ENCODE measurements at places on chromosomes 13 and 19.

DNA sequence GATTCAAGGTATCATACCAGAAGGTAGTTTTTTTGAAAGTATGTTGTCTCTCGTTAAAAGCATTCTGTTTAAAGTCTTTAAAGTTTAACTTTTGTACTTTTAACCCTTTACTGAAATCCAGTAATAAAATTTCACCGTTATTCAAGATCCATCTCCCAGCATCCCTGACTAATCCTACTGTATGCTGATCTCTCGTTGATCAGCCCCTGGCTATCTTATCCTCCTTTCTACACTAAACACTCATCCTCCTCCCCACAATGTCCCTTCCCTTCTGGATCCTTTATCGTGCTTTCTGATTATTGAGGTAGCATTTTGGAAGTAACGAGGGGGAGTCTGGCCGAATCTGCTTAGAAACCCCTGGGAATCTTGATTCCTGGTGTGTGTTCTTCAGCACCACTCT, 1.3 kb downstream of the TPP2 start:
- no peak for DNase-seq

DNA sequence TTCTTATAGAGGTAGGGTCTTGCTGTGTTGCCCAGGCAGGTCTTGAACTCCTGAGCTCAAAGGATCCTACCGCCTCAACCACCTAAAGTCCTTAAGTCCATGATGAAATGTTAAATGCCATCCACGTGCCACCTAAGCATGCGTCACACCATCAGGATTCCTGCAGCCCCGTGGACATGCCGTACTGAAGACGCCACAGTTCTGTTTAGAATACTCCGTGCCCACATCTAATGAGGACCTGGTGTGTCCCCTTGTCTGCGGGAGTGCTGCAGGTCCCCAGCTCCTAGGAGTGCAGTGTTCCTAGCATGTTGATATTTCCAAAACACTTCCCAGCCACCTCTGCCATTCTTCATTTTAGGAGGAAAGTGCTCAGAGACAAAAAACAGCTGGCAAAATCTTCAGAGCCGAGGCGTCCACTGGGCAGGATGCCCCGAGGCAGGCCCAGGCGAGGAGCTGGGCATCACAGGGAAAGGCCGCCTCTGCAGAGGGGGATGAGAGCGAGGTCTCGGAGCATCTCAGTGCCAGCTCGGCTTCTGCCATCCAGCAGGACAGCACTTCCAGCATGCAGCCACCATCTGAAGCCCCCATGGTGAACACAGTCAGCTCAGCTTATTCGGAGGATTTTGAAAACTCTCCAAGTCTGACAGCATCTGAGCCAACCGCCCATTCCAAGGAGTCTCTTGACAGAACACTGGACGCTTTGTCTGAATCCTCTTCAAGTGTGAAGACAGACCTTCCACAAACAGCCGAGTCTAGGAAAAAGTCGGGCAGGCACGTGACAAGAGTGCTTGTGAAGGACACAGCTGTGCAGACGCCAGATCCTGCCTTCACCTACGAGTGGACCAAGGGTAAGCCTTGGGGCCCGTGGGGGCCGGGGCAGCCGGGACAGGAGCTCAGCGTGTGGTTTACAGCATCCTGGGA, 13.2 kb downstream of the C19orf44 start:
- DNase-seq: no peak

DNA sequence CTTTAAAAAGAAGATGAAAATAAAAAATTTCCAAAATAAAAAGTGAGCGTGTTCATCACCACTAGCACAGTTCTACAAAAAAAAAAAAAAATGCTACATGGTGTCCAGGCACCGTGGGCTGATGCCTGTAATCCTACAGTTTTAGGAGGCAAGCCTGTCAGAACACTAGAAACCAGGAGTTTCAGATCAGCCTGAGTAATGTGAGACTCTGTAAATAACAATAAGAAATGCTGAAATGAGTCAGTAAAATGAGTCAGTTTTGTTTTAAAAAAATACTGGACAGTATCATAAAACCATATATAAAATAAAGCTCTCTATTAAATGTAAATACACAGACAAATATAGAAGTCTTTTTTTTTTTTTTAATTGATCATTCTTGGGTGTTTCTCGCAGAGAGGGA, 30.0 kb downstream of the ZNF91 start:
- DNase-seq: no peak

DNA sequence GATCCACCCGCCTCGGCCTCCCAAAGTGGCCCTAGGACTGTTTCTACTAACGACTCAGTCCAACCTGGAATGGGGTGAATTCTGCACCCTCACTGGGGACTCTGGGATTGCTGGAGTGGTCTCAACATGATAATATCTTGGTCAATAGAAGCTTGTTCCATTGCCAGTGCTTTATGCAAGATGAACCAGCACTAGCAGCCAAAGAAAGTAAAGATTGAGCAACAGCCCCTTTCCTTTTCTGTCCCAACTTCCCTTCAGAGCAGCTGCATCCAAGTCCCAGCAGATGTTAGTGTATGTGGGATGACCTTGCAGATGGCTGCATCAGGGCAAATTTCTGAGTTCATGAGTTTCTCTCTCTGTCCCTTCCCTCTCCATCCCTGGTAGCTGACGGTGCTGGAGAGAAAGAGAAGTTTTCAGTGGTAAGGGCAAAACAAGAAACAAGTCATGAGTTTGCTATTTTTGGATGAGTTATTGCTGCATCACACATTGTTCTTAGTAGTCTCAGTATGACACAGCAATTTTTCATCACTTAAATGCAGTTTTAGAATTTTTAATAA, 183.6 kb upstream of the EDNRB start:
- DNase-seq: no peak

- no peak for DNase-seq
Measured at GRCh38 chr13:112003941-112004340, 63.0 kb upstream of the SOX1 start.

GRCh38 chr13:105370011-105370650, 1165.3 kb downstream of the EFNB2 start:
- no peak for DNase-seq

GRCh38 chr13:19742643-19743042, 40.1 kb downstream of the PSPC1 start:
- DNase-seq: no peak

DNA sequence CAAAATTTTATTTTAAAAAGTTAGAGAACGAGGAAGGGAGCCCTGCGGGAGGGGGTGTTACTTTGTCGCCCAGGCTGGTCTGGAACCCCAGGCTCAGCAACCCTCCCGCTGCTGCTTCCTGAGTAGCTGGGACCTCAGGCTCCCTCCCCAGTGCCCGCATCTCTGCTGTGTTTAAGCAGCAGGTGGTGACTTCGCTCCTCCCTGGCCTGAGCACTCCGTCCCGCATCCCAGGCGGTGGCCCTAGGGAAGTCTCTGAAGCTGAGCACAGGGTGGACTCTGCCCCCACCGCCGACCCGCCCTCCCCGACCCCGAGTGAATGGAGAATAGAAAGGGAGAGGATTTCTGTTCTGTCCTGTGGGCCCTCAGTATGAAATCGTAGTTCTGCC, 30.5 kb downstream of the ZNF701 start:
- no peak for DNase-seq

GRCh38 chr13:43239275-43239840, 216.0 kb downstream of the DNAJC15 start:
- no peak for DNase-seq

DNA sequence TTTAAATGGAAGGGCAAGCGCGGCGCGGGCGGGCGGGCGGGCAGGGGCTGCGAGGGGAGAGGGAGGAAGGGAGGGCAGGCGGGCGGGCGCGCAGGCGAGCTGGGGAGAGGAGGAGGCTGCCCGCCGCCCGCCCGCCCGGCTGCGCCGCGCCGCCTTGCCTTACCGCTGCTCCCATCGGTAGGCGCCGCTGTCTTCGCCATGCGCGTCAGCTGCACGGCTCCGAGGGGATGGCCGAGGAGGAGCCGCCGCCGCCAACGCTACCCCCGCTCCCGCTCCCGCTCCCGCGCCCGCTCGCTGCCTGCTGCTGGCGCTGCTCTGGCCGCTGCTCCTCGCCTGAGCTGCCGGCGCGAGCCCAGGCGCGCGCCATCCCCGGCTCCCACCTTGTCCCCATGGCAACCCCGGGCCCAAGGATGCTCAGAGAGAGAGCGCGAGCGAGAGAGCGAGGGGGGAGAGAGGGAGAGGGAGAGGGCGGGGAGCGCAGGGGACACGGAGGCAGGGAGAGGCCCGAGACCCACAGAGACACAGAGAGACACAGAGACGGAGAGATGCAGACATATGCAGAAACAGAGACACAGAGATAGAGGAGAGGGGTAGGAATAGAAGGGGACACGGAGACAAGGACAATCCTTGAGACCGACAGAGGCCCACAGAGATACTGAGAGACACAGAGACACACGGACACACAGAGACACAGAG, 40.3 kb downstream of the DEDD2 start:
- DNase-seq: peak; percentile 68

DNA sequence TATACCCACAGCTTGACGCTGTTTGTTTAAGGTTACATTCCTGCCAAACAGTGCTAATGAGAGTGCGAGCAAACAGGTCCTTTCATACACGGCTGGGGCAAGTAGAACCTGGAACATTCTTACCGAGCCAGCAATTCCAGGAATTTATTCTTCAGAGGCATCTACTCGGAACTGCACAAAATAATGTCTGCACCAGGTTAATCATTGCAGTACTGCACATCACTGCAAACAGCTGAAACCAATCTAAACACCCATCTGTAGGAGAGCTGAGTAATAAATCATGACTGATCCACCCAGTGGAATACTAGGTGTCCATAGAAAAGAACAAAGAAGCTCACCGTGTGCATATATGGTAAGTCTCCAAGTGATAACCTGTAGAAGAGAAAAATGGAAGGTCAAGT, 1.2 kb upstream of the ZNF579 start:
- DNase-seq: no peak

DNA sequence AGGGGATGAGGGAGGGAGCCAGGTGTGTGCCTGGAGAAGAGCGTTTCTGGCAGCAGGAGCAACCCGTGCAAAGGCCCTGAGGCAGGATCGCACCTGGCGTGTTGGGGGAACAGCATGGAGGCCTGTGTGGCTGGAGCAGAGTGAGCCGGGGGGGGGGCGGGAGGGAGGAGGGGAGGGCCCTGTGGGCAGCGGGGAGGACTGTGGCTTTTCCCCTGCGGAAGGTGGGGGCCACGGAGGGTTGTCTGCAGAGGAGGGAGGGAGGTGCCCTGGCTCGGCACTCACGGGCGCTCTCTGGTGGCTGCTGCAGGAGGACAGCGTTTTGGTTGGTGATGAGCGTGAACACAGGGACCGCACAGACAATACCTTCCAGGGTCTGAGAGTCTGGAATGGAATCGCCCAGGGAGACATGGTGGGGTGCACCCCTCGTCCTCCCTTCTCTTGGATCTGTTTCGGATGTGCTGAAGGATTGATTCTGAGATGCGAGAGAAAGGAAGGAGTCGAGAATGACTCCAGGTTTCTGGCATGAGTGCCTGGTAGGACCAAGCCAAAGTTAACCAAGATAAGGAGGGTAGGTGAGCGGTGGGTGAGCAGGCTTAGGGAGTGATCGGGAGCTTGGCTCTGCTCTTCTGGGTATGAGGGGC, 6.5 kb downstream of the RAB11B start:
- DNase-seq: no peak

- no peak for DNase-seq
Measured at GRCh38 chr13:29457299-29457698, 138.2 kb downstream of the SLC7A1 start.

DNA sequence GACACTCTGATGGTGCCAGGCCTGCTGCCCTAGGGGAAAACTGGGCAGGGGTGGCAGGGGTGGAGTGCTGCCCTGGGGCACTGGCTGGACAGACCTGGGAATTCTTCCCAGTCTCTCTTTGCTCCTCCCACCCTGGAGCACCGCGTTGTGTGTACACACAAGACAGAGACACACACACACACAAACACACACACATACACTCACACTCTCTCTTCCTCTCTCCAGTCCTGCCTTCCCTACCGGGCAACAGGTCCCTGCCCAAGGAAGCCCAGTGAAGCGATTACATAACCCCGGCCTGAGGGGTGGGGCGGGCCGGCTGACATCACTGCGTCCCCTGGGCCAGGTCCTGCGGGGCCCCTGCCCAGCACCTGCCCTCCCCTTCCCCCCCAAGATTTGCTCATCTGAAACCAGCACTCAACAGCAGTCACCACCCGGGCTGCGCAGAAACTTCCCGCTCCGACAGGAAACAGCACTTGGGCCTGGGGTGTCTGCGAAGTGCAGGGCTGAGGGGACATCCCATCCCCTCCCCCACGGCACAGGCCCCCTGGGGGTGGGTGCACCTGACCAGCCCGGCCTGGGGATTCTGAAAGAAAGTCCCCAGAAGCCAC, 1.2 kb downstream of the MKNK2 start:
- DNase-seq: peak; percentile 90

DNA sequence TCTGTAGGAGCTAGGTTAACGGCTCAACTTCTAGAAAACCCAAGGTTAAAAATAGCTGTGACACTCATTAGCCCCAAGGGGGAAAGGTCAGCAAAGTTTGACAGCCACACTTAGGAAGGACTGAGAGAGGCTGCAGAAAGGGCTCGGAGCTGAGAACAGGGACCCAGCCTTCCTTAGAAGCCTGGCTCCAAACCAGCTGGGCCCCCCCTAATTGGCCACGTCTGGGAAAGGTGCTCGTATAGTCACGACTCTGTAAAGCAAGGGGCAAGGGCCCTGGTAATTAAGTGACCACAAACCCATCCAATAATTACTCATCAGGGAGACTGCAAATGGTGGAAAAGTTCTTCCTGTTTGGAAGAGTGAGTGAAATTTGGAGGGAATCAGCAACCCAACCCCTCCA, 90.5 kb downstream of the RNASEH2B start:
- no peak for DNase-seq

DNA sequence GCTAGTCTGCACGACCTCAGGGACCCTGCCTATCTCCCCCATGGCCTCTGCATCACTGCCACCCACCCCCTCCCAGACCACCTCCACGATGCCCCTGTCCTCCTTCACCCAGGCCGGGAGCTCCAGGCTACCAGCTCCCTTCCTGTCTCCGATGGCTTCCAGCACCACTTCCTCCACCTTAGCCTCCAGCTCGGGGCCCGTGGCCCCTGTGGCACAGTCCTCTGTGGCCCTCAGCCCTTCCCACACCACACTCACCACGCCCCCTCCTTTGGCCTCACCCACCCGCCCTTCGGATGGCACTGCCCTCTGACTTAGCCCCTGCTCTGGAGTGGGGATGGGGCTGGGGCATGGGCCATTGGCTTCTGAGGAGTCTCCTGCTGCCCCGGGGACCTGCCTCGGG, 7.2 kb downstream of the PALM3 start:
- no peak for DNase-seq

GRCh38 chr13:88031980-88032559, 360.9 kb downstream of the SLITRK5 start:
- no peak for DNase-seq

- no peak for DNase-seq
Measured at GRCh38 chr19:7010722-7011593, 10.3 kb downstream of the MBD3L2B start.
